ENCODE measurements at places on chromosomes 3 and 15.

DNA sequence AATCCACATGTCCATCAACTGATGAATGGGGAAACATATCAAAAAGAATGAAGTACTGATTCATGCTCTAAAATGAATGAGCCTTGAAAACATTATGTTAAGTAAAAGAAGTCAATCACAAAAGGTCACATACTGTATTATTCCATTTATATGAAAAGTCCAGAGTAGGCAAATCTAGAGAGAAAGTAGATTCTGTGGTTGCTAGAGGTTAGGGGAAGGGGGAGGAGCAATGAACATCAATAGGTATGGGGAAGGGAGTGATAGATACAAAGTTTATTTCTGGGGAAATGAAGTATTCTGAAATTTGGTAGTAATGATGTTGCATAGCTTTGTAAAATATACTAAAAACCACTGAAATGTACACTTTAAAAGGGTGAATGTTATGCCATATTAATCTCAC is 14.5 kb downstream of the SERP1 start:
- DNase-seq = no peak

- DNase-seq = no peak
These were observed 388.5 kb downstream of the MAGI1 start for GRCh38 chr3:65650247-65650646.

- DNase-seq = no peak
These were observed 25.9 kb downstream of the GPR160 start for GRCh38 chr3:170063691-170064090.

GRCh38 chr3:159850481-159850880 is 138.2 kb upstream of the IL12A start:
- DNase-seq = no peak

- DNase-seq = peak; percentile 69
These were observed 85.9 kb upstream of the ABHD2 start for GRCh38 chr15:89002281-89002761.

- DNase-seq = peak; percentile 10
These were observed 29.8 kb upstream of the PRR23E start for GRCh38 chr3:127162947-127163645.

DNA sequence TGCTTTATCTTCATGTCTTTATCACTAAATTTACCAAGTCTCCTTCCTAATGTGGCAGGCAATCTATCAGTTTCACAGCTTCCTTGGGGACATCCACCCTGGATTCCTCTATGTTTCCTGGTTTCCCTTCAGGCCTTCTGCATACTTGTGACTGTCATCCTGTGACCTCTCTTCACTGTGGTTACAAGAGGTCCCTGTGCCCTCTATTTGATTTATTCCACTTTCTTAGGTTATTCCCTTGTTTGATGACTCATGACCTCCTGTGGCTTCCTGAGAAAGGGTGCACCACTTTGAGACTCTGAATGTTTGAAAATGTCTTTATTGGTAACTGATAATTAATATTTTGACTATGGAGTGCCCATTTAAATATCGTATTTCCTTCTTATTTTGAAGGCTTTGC is 60.5 kb upstream of the KY start:
- peak; percentile 78 for DNase-seq

DNA sequence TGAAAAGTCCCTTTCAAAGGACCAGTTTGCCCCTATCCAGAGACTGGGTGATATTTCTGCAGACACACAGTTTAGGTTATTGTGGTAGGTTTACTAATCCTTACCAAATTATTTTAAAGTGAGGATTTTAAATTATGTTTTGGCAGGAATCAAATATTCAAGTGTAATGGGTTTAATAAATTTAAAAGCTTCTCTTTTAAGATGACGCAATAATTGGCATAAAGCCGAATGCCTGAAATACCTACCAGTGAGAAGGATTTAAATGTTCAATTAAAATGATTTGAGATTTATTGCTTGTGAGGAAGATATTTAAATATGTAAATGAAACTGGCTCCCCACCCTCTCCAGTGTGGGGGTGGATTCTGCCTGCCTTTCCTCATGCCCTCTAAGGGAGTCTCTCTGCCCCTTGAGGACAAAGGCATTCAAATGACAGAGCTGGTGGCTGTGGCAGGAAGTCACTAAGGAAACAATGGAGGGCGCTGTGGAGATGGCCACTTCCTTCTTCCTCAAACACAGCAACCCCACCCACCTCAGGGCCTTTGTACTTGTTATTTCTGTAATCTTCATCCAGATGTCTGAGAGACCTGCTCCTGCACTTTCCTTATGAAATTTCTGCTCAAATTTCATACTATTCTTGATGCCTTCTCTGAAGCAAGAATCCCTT is 131.7 kb downstream of the TNIK start:
- DNase-seq = peak; percentile 70

GRCh38 chr3:71371282-71371681 is 212.2 kb downstream of the FOXP1 start:
- DNase-seq = peak; percentile 14

- DNase-seq = no peak
These were observed 20.2 kb downstream of the CLDN11 start for GRCh38 chr3:170438836-170439235.

DNA sequence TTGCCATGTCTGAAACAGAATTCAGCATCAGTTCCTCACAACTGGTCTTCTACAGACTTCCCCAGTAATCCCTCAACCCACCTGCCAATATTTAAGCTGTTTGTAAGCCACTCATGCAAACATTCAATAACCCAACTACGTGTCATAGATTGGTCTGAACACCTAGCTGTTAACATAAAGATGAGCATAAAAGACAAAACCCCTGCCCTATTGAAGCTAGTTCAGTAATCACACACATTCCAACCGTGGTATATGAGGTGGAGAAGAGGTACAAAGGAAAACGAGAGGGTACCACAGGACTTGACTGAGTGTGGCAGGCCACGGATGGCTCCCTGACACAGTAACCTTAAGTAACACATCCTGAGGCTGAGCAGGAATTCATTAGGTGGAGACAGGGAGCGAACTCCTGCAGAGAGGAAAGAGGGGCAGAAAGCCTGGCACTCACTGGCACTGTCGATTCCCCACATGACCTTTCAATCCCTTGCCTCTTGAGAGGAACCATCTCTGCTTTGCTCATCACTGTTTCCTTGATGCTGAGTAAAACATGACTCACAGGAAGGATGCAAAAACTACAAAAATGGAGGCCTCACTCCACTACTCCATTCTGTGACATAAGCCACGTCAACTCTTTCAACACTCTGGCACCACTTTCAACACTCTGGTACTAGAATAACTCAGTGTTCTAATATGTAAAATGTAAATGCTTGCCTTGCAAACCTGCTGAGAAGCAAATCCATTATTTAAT is 31.3 kb downstream of the RPN1 start:
- DNase-seq = peak; percentile 82

DNA sequence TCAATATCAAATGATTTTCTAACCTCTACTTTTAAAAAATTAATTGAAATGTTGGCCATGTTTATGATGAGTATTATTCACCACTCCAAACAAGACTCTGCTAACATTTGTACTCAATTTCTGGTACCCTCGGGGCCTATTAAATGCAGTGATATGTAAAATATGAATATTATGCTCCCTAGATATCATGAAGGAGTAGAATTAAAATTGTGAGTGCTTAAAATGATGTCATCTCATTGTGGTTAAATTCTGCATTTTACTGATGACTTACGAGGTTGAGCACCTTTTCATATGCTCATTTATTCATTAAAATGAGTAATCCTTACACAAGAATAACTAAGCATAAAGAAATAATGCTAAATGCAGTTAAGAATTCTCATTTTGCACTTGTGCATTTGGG is 159.9 kb downstream of the OCA2 start:
- no peak for DNase-seq

- DNase-seq = peak; percentile 46
These were observed 22.0 kb upstream of the DOCK3 start for GRCh38 chr3:50652709-50653108.

DNA sequence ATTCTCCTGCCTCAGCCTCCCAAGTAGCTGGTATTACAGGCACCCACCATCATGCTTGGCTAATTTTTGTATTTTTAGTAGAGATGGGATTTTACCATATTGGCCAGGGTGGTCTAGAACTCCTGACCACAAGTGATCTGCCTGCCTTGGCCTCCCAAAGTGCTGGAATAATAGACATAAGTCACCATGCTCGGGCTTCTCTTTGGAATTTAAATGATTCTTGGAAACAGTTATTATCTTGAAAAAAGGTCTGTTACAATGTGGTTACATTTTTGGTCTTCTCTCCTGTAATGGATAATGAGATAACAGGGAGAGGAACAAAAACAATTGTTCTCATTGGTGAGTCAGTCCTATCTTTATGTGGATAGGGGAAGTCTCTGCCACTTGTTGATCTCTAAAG is 59.8 kb upstream of the AADACL2 start:
- peak; percentile 9 for DNase-seq

DNA sequence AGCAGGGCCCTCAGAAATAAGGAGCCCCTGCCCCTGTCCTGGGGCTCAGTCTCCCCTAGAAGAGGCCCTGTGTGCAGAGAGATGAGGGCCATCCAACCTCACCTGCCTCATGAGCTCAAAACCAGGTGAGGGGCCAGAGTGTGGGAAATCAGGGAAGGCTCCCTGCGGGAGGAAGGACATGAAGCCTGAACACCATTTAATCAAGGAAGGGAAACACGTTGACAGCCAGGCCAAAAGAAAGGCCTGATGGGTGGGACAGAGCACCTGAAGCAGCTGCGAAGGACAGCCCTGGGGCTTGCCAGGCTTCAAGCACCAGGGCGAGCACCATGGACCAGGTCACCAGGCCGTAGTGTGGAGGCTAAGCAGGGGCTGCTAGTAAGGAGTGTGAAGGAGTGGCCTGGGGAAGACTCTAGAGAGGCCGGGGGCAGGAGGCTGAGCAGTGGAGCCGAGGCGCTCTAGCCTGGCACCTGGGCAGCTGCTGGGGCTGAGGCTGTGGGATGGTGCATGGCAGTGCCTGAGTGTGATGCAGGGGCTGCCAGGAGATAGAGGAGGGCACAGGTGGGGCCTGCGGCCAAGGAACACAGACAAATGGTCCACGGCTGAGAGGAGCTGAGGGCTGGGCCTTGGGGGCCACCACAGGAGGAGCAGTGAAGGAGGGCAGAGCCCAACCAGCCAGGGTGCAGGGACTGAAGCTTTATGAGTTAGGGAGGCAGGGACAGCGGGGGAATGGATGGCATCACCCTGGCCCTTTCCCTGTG is 16.1 kb downstream of the ACAA1 start:
- no peak for DNase-seq

GRCh38 chr15:90594301-90594738 is 64.6 kb downstream of the CRTC3 start:
- peak; percentile 11 for DNase-seq

GRCh38 chr15:70876011-70876410 is 16.2 kb downstream of the THAP10 start:
- no peak for DNase-seq

- no peak for DNase-seq
These were observed 40.3 kb downstream of the THBS1 start for GRCh38 chr15:39621210-39621609.

GRCh38 chr3:127153506-127153815 is 39.5 kb upstream of the PRR23E start:
- DNase-seq = no peak

- DNase-seq = no peak
These were observed 135.8 kb downstream of the GREM1 start for GRCh38 chr15:32853592-32853991.

GRCh38 chr15:57751177-57751800 is 44.8 kb downstream of the POLR2M start:
- DNase-seq = peak; percentile 28

DNA sequence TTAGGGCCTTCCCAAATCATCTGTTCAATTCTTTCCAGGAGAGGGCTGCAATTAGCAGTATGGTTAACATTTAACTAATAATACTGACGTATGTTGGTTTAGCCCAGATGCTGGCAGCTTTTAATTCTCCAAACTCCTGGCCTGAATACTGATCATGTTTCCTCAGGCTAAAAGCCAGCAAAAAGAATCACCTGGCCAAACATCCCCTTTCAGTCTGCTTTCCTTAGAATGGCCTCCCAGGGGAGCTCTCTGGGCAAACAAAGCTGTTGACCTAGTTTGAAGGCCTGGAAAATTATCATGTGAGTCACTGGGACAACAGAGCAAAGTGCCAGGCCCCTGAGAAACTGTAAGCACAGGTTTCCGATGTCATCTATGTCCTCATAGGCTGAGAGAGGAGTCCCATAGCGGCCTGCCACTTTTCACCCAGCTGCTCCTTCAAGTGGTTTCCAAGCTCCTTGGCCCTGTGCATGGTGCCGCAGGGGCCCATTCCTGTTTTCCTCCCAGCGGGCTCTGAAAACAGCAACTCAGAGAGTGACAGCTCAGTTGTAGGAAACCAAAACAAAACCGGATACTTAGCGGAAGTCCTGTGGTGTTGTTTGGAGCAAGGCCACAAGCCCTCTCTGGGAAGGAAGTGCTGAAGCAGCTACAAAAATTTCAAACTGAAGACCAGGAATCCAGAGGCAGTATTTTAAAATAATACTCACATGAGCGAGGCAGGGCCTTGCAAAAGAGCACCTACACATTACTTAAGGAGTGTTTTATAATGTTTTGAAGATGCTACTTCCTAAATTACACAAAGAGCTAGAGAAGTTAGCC is 36.5 kb upstream of the RAB11A start:
- peak; percentile 92 for DNase-seq

- DNase-seq = no peak
These were observed at the start of gene HCN4 for GRCh38 chr15:73368301-73369136. Gene HCN4, minus strand, starts transcription at chr15:73368958. Its CDS starts 688 bp downstream, at chr15:73368270.

DNA sequence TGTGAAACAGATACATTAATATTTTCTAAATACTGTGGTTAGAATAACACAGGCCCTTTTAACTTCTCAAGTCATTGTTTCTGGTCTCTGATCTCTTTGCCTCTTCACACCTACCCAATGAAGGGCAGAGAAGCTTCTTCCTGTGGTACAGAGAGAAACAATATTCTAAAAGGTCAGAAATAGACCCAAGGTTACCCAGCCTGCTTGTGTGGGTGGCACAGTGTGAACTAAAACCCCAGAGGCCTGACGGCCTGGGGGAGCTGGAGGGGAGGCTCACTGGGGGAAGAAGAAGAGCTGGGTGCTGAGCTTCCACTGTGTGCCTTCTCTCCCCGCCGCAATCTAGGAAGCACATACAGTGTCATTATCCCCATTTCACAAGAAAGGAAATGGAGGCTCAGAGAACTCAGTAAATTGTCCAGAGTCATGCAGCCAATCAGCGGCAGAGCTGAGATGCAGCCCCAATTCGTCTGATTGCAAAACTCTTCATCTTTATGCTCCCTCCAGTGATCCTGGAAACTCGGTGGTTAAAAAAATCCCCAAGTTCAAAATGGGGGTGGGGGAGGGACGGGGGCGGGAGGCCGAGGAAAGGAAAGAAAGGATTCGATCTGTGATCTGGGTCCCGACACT is 64.1 kb upstream of the HEG1 start:
- no peak for DNase-seq

- no peak for DNase-seq
These were observed 11.0 kb downstream of the MRAS start for GRCh38 chr3:138359148-138359918.

All from A172 (cell line).